Body of pancreas (tissue), 4 donors: ENCODE measurements at places on chromosomes 7 and 10.

DNA sequence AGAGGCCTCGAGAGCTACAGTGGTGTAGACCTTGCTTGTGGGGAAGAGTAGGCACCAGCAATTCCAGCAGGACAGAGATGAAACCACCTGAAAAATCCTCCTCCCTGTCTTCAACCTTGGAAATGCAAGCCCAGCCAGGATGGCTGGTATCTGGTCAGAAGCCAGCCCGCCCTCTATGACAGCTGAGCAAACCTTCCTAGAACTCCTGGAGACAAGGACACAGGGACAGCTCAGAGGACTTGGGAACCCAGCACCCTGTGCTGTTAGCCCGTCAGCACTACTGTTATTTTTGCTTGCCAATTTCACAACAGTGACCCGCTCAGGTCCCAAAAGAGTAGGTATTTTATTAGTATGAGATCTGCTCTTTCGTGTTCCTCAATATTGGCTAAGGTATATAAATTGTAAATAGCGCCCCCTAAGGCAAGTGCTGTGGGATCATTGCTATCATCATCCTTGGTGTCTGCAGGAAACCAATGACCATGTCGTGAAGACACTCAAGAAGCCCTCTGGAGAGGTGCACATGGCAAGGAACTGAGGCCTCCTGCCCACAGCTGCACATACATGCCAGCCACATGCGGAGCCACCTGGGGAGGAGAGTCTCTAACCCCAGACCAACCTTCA, 156.5 kb upstream of the CHST15 start:
- DNase-seq, result peak; percentile 26

DNA sequence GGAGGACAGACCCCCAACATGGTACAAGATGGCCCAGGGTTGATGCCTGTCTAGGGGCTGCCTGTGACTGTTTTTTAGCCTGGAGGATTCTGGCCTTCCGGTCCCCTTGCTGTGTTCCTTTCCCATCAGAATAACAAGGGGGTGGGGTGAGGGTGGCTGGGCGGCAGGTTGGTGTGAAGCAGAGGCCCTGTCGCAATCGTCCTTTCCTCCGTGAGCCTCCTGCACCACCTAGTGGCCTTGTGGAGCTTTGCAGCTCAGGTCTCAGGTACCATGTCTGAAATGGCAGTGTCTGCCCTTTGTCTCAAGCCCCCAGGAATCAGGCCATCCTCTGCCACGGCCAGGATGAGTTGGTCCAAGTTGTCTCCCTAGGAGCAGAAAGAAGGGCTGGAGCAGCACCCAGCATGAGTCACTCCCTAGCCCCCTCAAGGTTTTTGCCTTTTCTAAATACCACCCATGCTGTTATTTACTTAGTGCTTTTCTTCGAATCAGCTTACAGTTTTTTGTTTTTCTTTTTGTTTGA, 24.2 kb downstream of the TACR2 start:
- DNase-seq, result peak; percentile 89

DNA sequence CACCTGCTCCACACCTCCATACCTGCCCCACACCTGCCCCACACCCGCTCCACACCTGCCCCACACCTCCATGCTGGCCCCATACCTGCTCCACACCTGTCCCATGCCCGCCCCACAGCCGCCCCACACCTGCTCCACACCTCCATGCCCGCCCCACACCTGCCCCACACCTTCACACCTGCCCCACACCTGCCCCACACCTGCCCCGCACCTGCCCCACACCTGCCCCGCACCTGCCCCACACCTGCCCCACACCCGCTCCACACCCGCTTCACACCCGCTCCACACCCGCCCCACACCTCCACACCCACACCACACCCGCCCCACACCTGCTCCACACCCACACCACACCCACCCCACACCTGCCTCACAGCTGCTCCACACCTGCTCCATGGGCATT, 53.0 kb downstream of the PARP12 start:
- DNase-seq, result peak; percentile 65

DNA sequence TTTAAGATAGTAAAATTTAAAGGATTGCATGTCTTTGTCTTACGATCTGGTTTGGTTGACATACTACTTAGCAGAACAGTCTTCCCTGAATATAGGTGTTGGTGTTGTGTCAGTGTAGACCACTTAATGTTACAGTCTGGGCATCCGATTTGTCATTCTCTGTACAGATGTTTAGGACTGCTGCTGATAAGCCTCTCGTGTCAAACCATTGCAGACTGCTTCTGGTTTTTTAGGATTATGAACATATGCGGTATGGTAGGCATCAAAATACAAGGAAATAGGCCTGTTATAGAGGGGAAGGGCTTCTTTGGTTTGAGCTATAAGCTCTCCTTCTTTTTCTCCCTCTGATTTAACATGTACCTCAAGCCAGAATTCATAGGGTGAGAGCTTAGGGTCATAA, 7.4 kb downstream of the CYP3A43 start:
- no peak for DNase-seq

GRCh38 chr7:3338161-3338560, 37.1 kb downstream of the SDK1 start:
- peak; percentile 20 for DNase-seq

DNA sequence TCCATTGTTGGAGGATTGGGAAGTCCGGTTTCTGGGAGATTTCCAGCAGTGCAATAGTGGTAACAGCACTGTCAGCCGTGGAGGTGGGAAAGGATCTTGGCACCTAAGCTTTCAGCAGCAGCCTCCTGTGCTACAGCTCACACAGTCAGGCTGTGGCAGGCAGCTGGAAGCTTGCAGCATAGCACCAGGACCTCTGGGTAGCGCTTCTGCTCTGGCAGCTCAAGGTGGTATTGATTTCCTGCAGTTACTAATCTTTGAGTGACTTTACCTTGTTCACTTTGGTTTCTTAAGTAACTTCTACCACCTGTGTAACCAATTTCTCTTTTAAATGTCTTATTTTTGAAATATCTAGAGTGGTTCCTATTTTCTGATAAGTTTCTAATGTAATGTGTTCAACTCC, 130.5 kb downstream of the LHFPL3 start:
- no peak for DNase-seq

DNA sequence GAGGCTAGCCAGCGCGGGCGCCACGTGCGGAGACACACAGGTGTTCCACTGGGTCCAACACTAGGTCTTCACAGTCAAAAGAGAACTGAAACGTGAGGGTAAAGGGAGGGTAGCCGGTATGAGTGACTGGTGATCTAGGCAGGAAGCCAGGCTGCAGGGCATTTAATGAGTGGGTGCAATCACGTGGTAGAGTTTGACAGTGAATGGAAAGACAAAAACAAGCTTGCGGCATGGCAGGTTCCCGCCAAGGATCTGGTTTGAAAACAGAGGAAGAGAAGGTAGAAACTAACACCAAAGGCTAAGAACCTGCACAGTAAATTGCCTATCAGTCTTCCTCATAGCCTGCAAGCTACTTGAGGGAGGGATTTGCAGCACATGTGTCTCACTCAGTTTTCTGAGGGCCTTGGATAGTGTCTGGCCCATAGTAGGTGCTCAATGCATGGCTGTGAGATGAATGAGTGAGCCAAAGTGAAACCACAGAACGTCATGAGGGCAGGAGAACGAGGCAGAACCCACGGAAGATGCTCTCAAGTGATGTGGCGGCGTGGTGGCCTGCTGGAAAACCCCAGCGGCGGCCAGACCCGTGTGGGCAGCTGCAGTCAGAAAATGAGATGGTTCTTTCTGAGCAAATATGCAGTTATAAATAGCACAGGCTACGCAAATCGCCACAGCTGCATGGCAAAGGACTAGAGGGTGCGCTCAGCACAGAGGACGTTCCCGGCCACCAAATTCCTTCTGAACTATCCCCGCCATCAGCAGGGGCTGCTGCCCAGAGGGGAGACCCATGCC, 183.6 kb upstream of the NFE2L3 start:
- DNase-seq, result peak; percentile 36

GRCh38 chr7:137687556-137688265, 159.1 kb downstream of the DGKI start:
- DNase-seq, result no peak

- peak; percentile 54 for DNase-seq
Observed at GRCh38 chr7:101681170-101682007, 52.3 kb upstream of the MYL10 start.

GRCh38 chr10:125190414-125190813, 30.1 kb upstream of the CTBP2 start:
- DNase-seq, result no peak

DNA sequence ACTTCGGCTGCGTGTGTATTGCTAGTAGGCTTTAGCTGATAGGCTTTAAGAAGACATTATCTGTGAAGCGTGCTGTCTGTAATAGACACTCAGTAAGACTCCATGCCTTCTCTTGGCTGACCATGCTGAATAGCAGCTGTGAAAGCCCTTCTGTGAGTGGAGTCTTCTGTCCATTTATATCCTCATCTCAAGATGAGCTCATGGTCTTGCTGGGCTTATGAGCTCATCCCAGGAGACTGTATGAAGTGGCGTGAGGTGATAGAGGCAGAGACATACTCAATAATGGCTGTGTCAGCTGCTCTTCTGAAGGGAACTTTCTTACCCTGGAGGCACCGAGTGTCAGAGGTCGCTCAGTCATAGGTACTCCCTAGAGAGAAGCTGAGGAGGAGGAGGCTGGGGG, 111.5 kb downstream of the SH2D4B start:
- DNase-seq, result no peak

DNA sequence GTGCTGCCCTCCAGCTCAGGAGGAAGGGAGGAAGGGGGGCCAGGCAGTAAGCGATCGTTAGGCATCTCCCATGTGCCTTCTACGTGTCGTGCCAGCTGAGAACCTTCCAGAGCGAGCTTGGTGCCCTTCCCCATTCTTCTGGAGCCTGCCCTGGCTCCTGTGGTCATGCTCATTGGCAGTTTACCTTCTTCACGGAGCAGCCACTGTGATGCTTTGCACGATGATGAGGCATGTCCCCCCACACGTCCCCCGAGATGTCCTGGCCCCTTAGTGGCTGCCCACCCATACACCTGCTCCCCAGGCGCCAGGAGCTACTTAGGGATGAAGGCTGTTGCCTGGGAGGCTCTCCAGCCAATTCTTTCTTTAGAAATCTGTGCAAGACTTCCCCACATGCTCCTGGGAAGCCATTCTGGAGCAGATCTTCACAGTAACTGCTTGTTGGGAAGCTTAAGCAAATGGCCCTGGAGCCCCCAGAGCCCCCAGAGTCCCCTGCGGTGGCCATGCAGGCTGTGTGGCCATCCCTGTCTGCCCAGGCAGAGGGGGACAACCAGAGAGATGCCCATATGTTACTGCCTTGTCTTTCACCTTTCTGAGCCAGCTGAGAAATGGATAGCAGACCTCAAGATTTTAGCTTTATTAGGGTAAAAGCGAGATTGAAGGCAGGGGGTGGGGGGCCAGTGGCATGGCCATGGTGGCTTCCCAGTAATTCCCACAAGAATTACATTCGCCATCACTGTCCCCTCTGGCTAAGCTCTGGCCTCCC, 199.0 kb downstream of the EBF3 start:
- DNase-seq, result no peak

DNA sequence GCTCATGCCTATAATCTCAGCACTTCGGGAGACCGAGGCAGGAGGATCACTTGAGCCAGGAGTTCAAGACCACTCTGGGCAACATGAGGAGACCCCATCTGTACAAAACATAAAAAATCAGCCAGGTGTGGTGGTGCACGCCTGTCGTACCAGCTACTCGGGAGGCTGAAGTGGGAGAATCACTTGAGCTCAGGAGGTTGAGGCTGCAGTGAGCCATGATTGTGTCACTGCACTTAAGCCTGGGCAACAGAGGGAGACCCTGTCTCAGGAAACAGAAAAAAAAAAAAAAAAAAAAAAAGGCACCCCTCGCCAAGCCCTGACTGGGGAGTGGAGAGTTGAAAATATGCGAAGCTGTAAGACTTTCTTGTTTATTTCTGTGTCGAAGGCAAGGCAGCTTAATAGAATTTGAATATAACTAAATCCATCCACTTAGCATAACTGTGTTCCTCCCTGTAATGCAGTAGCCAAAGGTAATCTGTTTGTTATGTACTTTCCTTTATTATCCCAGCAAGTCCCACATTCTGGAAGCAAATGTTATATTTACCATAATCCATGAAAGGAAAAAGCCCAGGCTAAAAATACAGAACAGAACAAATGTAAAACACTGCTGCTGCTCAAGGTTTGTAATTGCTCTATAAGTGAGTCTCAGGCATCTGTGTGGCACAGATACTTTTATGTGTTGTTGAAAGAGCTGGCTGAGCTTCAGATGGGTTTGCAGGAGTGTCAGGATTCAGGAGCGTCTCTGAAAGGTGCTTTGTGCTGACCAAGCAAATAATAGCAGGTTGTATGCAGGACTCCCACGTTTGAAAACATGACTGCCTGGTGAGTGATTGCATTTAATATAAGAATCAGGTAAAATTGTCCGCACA, 127.2 kb downstream of the CELF2 start:
- DNase-seq, result no peak

- no peak for DNase-seq
Observed at GRCh38 chr7:136617176-136617575, 251.3 kb upstream of the CHRM2 start.

- DNase-seq, result peak; percentile 58
Observed at GRCh38 chr10:32971536-32972091, 13.6 kb upstream of the ITGB1 start.

DNA sequence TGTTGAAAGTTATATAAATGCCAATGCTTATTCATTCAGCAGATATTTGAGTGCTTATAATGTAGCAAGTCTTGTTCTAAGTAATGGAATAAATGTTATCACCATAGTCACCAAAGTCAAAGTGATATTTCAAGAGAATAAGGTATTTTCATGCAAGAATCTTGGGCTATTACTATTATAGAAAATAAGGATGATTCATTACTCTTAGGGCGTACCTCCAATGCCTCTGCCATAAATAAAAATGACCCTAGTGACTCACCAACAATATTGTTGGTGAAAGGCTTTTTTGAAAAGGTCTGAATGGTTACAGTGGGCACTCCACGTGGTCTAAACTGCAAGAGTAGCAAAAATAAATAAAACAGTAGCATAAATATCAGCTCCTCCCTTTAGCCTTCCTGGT, 68.4 kb downstream of the RALA start:
- no peak for DNase-seq

- no peak for DNase-seq
Observed at GRCh38 chr7:96976106-96976505, 29.2 kb upstream of the DLX6 start.

DNA sequence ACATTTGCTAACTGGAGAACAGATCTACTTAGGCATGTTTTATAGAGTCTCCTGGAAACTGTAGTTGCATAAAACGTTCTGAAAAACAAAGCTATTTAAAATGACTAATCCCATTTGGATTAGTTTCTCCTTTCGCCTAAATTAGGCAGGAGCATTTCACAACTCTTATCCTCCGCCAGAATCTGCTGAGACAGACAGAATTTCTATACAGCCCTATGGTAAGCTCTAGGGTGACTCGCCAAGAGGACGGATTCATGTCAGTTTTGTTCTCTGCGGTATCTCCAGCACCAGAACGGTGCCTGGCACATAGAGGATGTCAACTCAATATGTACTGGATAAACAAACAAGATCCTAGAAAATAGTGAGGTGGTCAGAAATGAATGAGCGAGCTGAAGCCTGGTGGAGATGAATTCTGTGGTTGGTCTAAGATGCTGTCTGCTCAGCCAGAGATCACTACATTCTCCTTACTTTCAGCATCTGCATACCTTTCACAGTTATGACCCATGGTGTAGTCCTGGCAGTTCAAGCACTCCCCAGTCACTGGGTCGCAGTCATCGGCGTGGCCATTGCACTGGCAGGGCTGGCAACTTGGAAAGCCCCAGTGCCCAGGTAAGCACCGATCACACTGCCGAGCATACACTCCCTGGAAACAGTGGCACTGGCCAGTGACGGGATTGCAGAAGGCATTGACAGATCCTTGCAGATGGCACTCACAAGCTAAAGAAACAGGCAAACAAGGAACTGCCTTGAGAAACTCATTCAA, 44.0 kb downstream of the LAMB1 start:
- DNase-seq, result no peak

- no peak for DNase-seq
Observed at GRCh38 chr10:117152668-117153067, 14.6 kb upstream of the VAX1 start.

- no peak for DNase-seq
Observed at GRCh38 chr7:33702514-33703054, 202.8 kb upstream of the BMPER start.
